ENCODE measurements at places on chromosomes 2 and 18.

- no peak for DNase-seq
Observed at GRCh38 chr2:128550389-128550788, 231.7 kb upstream of the HS6ST1 start.

GRCh38 chr18:13369756-13370510 lies 151.4 kb downstream of the LDLRAD4 start:
- DNase-seq, result no peak

DNA sequence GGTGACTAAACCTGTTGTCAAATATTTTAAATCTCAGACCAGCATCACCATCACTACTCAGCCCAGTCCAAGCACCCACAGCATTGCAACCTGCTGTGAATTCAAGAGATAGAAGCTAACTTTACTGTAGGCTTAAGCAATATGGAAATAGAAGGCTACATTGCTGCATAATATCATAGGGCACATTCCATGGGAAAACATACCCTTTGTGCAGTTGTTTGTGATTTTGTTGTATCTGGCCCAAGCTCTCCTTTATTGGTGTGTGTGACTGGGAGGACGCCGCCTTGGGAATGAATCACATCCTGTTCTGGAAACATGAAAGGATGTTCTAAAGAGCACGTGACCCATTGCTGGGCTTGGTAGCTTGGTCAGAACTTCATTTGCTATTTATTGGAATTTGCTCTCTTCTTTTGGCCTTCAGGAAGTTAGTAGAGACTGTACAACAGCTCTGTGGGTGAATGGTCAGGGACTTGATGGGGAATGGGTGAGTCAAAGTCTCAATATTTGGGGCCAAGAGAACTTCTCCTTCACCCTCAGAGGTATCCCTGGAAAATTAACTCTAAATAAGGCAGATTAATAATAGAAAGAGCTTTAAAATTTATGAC lies 106.8 kb upstream of the SERPINE2 start:
- no peak for DNase-seq

GRCh38 chr2:55712477-55713060 lies 18.9 kb upstream of the PNPT1 start:
- no peak for DNase-seq

- no peak for DNase-seq
Observed at GRCh38 chr2:175012516-175012915, 7.3 kb upstream of the CHN1 start.

DNA sequence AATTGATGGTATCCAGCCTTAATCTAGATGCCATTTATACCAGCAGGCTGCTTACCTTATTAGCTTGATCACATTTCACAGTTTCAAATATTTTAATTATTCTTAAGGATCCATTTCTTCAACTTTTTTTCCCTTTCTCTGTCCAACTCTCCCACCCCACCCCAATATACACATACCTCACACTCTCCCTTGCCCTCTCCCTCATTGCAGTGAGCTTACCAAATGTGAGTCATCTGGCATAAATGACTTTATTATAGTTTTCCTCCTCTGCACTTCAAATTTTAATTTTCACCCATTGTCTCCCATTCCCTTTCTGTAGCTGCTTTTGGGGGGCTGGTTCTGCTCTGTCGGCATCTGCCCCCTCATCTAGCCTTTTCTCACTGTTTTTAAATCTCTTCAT lies 12.9 kb downstream of the HTR2B start:
- no peak for DNase-seq

Measured in activated gamma-delta T cell treated with Interleukin-2 at 50 U/mL for 16 hours (primary cell).